T follicular helper cell (primary cell): ENCODE measurements at places on chromosomes 2 and 18.

- no peak for DNase-seq
Measured at GRCh38 chr2:102317715-102318114, 6.4 kb downstream of the IL1RL1 start.

DNA sequence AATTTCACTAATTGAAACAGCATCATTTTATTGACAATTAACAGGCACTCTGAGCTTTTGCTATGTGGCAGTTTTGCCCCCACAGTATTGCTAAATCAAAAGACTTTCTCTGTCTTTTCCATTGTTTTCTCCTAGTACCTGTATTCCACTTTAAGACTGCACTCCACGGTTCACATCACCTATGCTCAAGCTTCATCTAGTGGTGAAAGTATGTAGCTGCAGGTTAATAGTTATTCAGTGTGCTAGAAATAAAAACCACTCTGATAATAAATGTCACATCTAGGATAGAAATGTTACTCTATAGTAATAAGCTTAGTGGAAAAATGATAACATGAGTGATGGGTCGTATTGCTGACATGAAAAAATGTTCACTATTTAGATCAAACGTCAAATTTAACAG is 24.6 kb downstream of the ARL6IP6 start:
- DNase-seq = no peak

GRCh38 chr2:2861666-2862240 is 515.9 kb downstream of the EIPR1 start:
- no peak for DNase-seq

DNA sequence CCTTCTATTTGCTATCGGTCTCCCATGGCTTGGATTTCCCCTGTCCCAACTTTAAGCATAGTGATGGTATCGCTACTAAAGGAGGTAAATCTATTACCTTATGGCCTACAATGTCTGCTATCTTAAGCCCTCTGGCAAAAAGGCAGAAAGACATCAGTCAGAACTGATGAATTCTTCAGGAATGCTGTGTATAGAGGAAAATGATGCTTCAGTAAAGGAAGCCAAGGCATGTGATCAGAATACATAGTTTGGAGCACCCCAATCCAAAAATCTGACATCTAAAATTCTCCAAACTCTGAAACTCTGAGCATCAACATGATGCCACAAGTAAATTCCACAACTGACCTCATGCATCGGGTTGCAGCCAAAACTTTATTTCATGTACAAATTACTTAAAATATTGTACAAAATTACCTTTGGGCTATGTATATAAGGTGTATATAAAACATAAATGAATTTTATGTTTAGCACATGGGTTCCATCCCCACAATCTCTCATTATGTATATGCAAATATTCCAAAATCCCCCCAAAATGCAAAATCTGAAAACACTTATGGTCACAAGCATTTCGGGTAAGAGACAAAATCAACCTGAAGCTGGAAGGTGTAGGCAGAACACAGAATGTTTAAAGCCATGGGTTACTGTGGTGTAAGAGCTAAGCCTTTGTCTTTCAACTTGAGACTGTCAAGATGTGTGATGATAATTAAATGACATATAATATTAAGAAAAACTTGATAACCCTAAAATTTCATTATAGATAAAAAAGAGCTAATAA is 66.2 kb downstream of the CUL3 start:
- DNase-seq = no peak

- no peak for DNase-seq
Measured at GRCh38 chr2:158810731-158811460, 15.8 kb downstream of the DAPL1 start.

DNA sequence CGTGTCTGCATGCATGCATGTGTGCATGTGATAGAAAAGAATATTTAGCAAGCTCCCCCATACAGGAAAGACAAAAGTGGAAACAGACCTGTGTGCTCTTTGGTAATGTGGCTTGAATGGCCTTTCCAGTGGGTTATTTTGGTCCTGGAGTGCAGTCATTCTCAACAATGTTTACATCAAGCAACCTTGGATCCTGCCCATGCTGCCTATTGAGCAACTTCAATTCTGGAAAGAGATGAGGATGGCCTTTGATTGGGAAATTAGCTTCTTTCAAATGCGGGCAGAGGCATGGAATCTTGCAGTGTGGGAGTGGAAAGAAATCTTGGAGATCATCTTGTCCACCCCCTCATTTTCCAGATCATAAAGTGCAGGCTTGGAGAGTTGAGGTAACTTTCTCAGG is 87.2 kb upstream of the SMAD2 start:
- DNase-seq = no peak

- no peak for DNase-seq
Measured at GRCh38 chr2:133063775-133064174, 393.8 kb upstream of the LYPD1 start.

DNA sequence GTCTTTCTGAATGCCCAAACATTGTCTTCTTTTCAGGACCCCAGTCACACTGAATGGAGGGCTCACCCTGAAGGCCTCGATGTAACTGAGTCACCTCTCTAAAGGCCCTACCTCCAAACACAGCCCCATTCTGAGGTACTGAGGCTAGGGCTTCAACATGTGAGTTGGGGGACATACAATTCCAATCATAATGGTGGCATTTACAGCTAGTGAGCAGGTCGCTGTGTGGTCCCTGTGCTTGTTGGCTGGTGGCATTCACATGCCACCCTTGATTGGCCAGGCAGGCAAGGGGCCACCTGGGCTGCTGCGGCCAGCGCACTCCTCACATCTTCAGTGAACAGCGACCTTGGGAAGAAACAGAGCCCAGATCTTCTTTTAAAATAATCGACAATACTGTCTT is 30.7 kb downstream of the AMER3 start:
- no peak for DNase-seq

- no peak for DNase-seq
Measured at GRCh38 chr2:62197925-62198633, 2.2 kb downstream of the B3GNT2 start.

GRCh38 chr2:88006912-88007439 is 9.4 kb downstream of the RNU2-63P start:
- DNase-seq = no peak

DNA sequence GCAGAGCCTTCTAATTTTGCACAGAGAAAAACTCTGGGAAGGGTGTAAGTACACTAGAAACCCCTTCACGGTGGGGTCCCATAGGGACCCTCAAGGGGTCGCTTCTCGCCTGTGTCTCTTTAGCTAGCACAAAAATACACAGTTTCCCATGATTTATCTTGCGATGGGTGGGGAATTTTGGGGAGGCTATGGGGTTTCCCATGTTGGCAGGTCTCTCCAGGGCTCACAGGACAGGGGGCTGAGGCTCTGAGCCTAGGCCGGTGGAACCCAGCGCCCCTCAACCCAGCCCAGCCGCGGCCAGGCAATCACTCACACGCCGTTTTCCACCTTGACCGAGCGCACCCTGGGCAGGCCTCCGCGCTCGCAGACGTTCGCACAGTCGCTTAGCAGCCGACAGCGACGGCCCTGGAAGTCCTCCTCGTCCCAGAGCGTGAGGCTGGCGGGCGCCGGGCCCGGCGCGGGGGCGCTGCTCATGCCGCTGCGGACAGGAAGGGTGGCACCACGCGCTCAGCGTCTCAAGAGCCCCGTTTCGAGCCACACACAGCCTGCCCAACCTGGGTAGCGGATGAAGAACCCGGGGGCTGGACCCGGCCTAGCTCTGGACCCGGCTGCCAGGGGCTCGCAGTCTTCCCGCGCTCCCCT is 398 bp downstream of the CRYBA2 start:
- no peak for DNase-seq

- no peak for DNase-seq
Measured at GRCh38 chr2:209348433-209348832, 75.4 kb upstream of the MAP2 start.

GRCh38 chr2:15313657-15314056 is 247.5 kb downstream of the NBAS start:
- no peak for DNase-seq

DNA sequence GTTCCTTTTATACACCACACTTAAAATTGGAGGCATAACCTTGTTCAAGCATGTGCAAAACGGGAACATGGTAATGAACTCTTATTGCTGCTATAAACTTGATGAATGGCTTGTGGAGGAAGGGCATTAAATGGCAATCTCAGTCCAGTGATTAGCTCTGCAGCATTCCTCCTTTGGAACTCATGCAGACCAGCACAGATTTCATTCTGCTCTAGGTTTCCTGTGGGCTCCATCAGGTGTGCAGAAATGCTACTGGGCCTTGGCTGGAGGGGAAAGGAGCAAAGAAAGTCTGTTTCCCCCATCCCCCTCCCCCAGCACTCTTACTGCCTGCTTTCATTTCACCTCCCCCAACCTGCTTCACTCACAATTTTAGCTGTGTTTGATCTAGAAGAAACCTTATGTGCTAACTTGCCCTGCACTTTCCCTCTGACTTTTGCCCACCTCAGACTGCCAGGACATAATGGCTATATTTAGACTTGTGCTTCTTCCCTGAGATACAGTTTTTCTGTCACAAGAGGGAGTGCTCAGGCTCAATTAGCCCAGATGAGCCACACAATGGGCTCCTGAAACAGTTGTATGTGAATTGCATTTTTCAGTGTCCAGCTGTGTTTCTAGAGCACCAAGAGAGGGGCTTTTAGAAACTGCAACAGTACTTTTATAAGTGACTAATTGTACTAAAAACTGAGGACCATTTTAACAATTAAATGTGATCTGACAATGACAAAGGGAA is 109.8 kb downstream of the FSHR start:
- DNase-seq = no peak

DNA sequence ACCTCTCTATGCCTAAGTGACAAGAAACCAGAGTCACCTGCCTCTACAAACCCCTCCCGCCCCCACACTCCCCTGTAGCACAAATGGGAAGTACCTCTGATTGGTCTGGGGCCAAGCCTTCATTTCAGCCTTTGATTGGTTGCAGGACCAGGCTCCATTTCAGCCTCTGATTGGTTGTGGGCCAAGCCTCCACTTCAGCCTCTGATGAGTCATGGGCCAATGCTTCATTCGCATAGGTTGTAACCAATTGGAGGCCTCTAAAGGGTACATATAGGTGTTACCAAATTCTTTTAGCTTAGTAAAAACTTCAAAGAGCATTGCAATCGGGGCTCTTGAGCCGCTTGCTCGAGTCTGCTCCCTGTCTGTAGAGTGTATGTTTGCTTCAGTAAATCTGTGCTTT is 25.0 kb downstream of the CCDC102B start:
- DNase-seq = no peak

GRCh38 chr2:103293742-103294077 is 531.9 kb downstream of the TMEM182 start:
- no peak for DNase-seq

- no peak for DNase-seq
Measured at GRCh38 chr18:12515550-12515949, 107.8 kb downstream of the PRELID3A start.

DNA sequence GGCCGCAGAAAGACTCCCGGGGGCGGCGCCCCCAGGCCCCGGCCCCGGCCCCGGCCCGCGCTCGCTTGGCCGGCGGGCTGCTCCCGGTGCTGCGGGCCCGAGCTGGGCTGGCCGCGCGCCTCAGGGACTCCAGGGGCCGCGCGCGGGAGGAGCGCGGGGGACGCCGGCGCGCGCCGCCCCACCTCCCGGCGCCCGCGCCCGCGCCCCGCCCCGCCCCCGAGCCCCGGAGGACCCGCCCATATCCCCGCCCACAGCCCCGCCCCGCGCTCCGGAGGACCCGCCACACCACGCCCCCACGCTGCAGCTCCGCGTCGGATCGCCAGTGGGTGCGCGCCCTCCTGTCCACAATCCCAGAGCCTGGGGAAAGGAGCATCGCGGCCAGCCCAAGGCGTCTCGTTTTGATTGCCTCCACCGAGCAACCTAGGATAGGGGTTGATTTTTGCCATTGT is at the start of gene PARD6G:
TSS of gene PARD6G (minus strand) at position 122 of the 449 bp plus-strand sequence. CDS start 166 bp downstream, outside the sequence.
- DNase-seq = peak; percentile 46

DNA sequence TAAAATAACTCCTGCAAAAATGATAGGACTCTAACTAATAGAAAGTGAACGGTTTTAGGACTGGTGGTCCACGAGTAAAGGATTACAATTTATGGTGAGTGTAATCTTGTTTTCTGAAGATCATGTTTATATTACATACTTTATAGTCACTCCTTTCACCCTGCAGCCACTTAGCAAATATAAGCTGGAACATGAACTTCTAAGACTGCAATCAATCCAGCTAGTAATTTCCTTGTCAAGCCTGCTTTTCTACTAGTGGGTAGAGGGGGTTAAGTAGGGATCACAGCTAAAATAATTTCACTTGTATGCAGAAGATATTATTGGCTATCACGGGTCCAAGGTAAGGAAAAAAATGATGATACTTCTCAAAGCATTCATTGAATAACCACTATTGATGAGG is 125.5 kb upstream of the NETO1 start:
- no peak for DNase-seq

DNA sequence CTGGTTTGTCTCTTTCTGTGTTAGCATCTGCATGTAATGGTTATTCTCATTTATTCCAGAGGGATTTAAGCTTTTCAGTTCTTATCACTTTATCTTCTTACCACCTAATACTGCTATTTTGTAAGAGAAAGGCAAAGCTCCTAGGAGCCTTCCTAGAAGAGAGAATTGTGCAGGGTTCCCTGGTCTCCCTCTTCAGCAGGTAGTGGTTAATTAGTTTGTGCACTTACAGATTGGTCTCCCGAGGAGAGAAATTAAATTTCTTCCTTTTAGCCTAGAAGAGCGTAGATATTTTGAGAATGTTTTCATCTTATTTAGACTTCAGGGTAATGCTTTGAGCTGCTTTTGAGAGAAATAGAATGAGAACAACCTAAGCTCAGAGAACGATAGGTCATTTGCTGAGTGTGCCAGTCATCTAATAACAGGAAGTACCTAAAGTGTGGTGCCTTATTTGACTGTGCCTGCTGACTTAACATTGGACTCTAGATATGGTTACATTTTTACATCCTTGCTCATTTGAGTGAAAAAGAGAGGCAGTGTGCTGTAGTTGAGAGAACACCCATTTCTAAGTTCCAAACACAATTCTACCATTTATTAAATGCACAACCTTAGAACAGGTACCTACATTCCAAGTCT is 651.4 kb downstream of the STK39 start:
- DNase-seq = no peak

- no peak for DNase-seq
Measured at GRCh38 chr2:235977445-235977844, 190.7 kb downstream of the GBX2 start.

GRCh38 chr2:9252002-9252357 is 45.4 kb downstream of the ASAP2 start:
- DNase-seq = no peak

- DNase-seq = no peak
Measured at GRCh38 chr2:72843301-72843700, 17.5 kb upstream of the EXOC6B start.

GRCh38 chr18:57909620-57910019 is 106.5 kb upstream of the ATP8B1 start:
- no peak for DNase-seq

GRCh38 chr2:138207074-138207930 is 243.0 kb downstream of the HNMT start:
- no peak for DNase-seq

GRCh38 chr2:144986691-144987090 is 466.8 kb upstream of the ZEB2 start:
- DNase-seq = no peak

- DNase-seq = no peak
Measured at GRCh38 chr2:20381457-20381856, 30.8 kb upstream of the PUM2 start.

GRCh38 chr2:173659509-173659908 is 304.8 kb downstream of the CDCA7 start:
- DNase-seq = no peak
